ENCODE measurements at places on chromosomes 12 and 14.
A peak's percentile ranks its signal among the peaks of the same experiment; 100 is the strongest.

DNA sequence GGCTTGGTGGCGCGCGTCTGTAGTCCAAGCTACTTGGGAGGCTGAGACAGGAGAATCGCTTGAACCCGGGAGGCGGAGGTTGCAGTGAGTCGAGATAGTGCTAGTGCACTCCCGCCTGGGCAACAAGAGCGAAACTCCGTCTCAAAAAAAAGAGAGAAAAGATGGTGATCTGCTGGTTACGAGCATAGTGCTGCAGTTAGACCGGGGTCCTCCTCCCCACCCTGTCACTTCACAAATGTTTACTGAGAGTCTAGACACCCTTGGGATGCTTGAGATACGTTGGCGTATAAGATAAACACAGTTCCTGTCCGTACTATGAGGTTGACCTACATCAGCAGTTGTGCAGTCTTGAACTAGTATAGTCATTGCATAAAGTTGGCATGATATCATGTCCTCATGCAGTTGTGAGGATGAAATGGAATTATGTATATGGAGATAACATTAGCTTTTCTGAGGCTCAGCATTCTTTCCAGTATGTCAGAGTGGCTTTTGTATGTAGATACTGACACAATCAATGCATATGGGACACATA lies 787 bp downstream of the ACAD10 start:
- no peak for DNase-seq

GRCh38 chr14:68124050-68124449 lies 304.5 kb downstream of the RAD51B start:
- DNase-seq: no peak

GRCh38 chr14:94079891-94080620 lies 946 bp downstream of the DDX24 start:
- peak; percentile 75 for DNase-seq

GRCh38 chr12:4813741-4814140 lies 93.5 kb downstream of the GALNT8 start:
- no peak for DNase-seq
